Activated CD4-positive, alpha-beta T cell treated with anti-CD3 and anti-CD28 coated beads, Interleukin-2, amount 10 ng/mL, durations not matched to agents 7 days and 5 days (primary cell): ENCODE measurements at places on chromosomes 7 and 10. TPM values are rescaled to one million over a fixed set of nuclear protein-coding genes. Genes with fewer than 3 reads are reported as not detected.
A peak's percentile ranks its signal among the peaks of the same experiment; 100 is the strongest.

DNA sequence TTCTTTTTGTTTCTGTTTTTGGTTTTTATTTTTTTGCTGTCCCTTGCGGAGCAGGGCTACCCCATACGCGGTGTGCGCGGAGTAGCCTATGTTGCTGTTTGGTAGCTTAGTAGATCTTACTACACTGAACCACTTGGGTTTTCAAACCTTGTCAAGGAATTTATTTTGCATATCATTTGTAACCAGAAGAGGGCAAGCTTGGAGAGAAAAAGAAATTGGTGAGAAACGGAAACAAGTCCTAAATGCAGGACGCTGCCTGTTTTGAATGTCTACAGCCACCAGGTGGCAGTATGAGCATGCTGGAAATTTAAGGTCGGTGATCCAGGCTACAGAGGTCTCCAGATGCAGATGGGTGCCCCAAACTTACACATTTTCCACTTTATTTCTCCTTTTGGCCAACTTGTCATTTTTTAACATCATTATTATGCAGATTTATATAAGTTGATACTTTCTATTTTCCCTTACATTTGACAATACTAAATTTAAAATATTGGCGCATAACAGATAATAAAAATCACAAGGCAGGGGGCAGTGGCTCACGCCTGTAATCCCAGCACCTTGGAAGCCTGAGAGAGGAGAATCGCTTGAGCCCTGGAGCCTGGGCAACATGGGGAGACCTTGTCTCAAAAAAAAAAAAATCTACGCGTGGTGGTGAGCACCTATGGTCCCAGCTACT, 15.3 kb upstream of the TRA2A start:
- DNase-seq, result peak; percentile 83

- DNase-seq, result no peak
These were observed 8.6 kb upstream of the ADRB1 start for GRCh38 chr10:114034923-114035645.

DNA sequence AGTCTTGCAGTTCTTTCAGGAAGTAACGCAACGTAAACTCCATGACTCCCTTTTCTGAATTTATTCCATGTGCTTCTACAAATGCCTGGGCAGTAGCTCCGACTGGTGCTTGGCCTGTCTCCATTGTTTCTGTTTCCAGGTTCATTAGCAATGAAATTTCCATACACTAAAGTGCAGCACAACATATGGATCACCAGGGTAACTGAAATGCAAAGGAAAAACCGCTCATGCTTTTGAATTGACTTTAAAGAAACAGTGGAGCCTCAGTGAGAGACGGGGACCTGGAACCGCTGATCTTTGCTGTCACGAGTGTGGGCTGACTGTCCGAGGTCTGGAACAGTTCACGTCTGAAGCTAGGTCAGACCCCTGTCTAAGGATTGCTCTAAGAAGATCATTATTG, 126.5 kb upstream of the IGFBP3 start:
- no peak for DNase-seq

DNA sequence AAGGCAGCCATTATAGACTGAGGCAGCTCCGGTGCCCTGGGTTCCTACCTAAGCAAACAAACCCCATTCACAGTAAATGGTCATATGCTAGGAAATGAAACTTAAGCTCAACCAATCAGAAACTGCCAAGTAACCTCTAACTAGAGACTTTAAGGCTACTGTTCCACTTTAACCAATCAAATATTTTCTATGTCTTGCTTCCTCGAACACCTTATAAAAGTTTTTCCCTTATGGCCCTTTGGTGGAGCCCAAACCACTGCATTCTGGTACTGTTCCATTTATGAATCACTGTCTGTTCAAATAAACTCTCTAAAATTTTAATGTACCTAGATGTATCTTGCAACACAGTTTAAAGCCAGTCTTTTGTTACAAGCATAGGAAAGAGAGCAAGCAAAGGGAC, 361.1 kb downstream of the HGF start:
- no peak for DNase-seq

- DNase-seq, result no peak
These were observed 255.3 kb downstream of the HPSE2 start for GRCh38 chr10:98980353-98980752.

GRCh38 chr7:110076194-110076593, 1014.7 kb upstream of the LRRN3 start:
- no peak for DNase-seq

- DNase-seq, result no peak
These were observed 746.5 kb downstream of the AUTS2 start for GRCh38 chr7:70344726-70345125.

GRCh38 chr10:36464291-36464690, 661.1 kb upstream of the ANKRD30A start:
- DNase-seq, result no peak

DNA sequence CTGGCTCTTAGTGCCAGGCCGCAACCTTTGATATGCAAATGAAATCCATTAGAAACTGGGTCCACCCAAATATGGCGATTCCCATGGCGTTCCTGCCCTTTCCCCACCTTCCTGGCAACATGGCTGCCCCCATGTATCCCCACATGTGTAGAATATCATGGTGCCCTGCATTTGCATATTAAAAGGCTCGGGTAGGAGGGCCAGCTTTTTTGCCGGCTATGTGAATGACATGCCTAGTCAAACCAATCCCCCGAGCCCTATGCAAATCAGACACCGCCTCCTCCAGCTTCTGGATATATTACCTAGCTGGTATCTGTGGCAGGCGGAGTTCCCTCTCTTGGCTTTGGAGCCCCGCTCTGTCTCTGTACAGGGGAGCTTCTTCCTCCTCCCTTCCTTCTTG, 18.3 kb downstream of the MMS19 start:
- DNase-seq, result no peak

UBE3C gene
- total RNA-seq, result 51.3 TPM

PON3 gene
- total RNA-seq, result not detected
